ENCODE measurements at places on chromosomes 5 and 9.

DNA sequence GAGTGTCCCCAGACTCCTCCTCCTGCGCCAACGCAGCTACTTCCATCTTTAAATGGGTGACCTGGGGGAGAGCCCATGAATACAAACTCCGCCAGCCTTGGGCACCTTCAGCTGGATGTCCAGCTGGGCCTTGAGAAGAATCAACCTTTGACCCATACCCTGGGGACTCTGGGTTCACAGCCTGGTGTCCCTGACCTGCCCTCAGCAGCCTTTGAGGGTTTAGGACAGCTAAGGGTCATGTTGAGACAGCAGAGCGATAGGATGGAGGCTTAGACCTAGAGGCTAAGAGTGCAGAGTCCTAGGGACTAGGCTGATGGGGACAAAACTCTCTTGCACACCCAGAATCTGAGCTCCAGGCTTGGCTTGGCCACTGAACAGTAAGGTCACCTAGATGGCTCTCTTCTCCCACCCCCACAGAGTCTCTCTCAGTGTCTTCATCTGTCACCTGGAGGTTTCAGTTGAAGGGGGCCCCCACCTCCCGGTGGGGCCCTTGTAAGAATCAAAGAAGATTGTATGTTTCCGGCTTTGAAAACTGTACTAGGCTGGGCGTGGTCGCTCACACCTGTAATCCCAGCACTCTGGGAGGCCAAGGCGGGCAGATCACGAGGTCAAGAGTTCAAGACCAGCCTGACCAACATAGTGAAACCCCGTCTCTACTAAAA lies 6.7 kb upstream of the AQP3 start:
- DNase-seq, result no peak

DNA sequence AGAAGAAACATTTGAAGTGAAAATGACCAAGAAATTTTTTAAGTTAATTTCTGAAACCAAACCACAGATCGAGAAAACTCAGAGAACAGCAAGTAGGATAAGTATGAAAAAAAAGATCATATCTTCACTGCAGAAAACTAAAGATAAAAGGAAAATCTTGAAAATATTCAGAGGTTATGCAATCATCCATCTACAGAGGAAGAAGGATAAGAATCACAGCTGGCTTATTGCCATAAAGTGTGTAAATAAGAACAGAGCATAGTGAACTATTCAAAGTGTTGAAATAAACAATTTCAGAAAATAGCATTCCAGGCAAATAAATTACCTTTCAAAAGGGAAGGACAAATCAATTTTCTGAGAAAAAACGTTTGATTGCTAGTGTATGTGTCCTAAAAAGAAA lies 1191.7 kb upstream of the CDH6 start:
- DNase-seq, result no peak

- no peak for DNase-seq
Measured at GRCh38 chr5:165209101-165209727, 1703.8 kb downstream of the MAT2B start.

GRCh38 chr9:114266969-114267368 lies 55.9 kb upstream of the ORM1 start:
- DNase-seq, result no peak

DNA sequence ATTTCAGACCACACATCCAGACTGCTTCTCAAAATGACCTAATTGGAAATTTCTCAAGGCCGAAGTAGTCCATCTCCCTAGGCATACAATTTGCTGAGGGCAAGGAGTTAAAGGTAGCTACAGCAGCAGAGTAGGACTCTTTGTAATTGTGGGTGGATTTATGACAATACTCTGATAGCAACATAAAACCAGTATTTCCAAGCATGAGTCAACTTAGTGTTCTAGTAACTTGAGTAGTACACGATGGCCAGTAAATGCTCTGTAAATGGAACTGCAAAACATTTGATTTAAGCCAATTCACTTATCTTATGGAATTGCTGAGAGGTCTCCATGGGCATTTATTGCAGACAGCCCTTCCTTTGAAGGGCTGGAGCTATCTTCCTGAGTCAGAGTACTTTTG lies 352.2 kb downstream of the PLK2 start:
- no peak for DNase-seq

GRCh38 chr9:84691634-84692033 lies 22.1 kb downstream of the NTRK2 start:
- DNase-seq, result no peak

DNA sequence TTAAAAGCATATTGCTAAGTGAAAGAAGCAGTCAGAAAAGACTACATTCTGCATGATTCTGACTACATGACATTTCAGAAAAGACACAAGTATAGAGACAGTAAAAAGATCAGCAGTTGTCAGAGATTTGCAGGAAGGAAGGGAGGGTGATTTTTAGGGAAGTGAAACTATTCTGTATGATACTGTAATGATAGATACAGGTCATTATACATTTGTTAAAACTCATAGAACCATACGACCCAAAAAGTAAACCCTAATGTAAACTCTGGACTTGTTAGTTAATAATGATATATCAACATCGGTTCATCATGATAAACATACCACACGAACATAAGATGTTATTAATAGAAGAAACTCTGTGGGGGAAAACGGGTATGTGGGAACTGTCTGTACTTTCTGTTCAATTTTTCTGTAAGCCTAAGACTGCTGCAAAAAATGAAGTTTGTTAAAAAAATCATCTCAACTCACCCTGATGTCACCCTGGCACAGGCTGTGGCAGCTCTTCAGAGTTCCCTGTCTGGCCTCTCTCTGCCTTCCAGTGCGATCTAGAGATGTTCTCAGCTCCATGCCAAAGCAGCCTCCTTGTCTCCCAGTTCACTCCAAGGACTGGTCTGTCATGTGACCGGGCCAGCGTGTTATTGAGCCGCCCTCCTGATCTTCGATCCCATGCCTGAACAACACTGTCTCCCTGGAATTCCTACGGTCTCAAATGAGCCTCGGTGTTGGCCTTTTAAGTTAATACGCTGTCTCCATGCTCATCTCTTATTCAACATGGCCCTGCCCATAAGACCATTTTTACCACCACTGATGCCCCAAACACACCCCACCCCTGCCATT lies 35.4 kb downstream of the PRLR start:
- DNase-seq, result no peak

GRCh38 chr5:61701877-61702602 lies 370.0 kb downstream of the ZSWIM6 start:
- DNase-seq, result no peak

GRCh38 chr5:98307811-98308210 lies 465.7 kb upstream of the RGMB start:
- no peak for DNase-seq

DNA sequence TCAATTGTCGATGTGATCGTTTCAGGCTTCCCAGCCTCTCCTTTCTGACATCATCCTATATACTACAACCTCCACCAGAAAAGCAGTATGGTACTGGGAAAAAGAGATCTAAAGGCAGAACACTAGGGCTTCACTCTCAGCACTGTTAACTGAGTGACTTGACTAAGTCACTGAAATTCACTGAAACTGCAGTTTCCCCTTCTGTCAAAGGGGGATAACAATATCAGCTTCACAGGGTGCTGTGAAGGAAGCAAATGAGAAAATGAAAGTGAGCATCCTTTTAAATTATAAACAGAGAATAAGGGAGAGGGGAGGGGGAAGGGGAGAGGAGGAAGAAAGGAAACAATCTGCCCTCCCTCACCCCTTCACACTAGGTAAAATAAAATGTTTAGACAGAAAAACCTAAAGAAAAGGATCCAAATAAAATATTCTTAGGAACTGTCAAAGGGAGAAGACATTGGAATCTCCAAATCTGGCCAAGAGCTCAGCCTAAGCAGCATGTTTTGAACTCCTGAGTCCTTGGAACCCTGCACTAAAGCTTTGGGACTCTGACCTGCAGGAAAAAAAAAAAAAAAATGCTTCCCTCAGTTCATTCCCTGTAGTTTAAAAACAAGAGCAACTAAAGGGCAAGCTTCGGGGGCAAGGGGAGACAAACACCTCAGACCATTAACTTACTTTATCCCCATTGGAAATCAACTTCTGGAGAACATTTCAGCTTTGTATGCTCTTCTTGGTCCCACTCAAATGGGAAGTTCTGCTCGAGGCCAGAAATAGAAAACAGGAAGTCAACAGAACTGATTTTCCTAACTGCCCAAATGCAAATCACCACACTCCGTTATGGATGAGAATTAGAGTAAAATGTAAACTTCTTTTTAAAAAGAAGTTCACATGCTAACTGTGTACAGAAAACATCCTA lies 178.3 kb downstream of the DEPDC1B start:
- DNase-seq, result no peak

DNA sequence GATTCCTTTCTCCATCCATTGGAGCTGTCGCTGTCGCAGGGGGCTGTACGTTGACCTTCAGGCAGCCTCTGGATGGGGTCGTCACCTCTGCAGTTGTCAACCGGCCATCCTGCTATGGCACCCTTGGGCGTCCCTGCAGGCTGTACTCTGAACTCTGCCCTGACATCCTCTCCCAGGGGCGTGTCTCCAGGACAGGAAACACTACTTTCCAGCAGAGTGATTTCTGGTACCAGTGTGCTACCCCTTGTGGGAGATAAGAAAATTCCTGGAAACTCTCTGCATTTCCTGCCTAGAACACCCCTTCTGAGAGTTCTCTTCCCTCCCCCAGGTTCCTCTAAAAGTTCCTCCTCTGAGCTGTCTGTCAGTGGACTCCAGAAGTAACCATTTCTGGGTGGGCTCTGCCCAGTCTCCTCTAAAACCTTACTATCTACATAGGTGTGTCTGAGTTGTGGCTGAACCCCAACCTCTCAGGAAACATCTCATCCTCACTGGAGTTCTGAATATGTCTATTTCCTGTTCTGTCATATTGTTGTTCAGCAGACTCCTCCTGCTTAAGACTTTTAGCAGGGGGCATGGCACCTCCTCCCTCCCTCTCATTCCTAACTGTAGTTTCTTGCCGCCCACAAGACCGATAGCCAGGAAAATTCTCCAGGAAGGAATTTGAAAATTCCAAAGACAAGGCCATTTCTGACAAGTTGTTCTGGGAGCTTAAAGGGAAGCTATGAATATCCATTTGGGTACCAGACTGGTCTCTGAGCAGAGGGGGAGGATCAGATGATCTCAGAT lies 145.3 kb upstream of the RASEF start:
- no peak for DNase-seq

DNA sequence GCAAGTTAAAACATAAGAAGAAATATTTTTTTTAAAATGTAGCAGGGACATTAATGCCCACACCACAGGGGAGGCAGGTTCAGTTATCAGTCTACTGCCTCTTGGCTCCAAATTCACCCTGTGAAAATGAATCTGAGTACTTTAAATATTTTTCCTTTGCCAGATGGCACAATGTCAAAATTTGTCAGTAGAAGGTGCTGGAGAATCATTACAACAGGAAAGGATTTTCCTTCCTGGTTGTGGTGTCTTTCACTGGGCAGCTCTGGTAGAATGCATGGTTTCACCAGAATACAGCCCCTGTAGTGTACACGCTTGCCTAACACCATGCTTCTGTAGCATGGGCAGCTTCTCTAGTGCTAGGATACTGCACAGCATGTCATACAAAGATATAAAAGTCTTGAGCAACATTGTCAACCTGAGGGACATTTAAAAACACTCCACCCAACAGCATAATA lies 9.7 kb upstream of the SREK1 start:
- DNase-seq, result no peak

DNA sequence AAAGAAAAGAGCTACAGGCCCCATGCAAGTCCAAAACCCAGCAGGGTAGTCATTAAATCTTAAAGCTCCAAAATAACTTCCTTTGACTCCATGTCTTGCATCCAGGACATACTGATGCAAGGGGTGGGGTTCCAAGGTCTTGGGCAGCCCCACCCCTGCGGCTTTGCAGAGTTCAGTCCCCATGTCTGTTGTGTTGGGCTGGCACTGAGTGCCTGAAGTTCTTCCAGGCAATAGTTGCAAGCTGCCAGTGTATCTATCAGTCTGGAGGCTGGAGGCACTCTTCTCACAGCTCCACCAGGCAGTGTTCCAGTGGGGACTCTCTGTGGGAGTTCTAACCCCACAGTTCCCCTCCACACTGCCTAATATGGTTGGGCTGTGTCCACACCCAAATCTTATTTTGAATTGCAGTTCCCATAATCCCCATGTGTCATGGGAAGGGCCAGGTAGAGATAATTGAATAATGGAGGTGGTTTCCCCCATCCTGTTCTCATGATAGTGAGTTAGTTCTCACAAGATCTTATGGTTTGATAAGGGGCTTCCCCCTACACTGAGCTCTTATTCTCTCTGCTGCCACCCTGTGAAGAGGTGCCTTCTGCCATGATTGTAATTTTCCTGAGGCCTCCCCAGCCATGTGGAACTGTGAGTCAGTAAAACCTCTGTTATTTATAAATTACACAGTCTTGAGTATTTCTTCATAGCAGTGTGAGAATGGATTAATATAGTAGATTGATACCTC lies 237.5 kb upstream of the ADRA1B start:
- no peak for DNase-seq

GRCh38 chr9:107895501-107896001 lies 406.0 kb upstream of the KLF4 start:
- no peak for DNase-seq

- DNase-seq, result no peak
Measured at GRCh38 chr9:85062385-85063022, 393.0 kb downstream of the NTRK2 start.

DNA sequence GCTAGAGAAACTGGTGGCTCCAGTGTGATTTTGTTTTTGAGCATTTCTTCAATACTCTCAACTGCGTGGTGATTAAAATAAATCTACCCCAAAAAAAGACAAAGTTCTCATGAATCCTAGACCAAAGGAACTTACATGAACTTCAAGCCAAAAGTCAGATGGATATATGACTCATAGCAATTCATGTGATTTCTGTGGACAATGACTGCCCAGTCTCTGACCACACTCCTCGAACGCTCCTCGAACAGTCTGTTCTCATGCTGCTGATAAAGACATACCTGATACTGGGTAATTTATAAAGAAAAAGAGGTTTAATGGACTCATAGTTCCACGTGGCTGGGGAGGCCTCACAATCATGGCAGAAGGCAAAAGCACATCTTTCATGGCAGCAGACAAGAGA lies 46.4 kb upstream of the CEP78 start:
- DNase-seq, result no peak

DNA sequence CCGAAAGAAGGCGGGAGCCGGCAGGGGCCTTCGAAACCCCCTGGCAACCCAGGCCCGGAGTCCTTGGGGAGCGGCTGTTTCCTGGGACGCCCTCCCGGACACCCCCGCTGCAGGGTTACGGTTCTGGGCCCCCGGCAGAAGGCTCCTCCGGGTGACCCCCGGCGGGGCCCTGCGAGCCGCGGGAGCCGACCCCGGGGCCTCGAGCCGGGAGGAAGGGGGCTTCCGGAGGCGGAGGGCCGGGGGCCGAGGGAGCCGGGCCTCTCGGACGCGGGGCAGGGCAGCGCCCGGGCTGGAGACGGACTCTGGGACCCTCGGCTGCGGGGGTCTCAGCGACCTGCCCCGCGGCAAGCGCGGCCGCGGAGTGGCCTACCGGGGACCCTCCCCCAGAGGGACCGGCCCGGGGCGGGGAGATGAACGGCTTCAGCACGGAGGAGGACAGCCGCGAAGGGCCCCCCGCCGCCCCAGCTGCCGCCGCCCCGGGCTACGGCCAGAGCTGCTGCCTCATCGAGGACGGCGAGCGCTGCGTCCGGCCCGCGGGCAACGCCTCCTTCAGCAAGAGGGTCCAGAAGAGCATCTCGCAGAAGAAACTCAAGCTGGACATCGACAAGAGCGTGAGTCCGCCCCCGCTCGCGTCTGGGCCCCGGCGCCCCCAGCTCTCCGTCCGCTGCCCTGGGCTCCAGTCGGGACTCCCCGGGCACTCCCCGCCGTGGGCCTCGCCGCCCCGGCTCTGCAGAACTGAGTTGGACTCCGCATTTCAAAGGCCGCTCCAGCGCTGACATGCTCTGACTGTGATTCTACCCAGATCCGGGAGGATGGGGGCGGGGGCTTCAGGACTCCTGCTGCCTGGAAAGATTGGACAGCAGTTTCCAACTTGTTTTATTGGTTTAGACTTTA lies 645 bp downstream of the SAP30L start:
- DNase-seq, result peak; percentile 31

- no peak for DNase-seq
Measured at GRCh38 chr5:159786901-159787691, 129.2 kb upstream of the ADRA1B start.

All from activated gamma-delta T cell treated with Interleukin-2 at 50 U/mL for 16 hours (primary cell).